ENCODE measurements at places on chromosomes 5 and 9.

DNA sequence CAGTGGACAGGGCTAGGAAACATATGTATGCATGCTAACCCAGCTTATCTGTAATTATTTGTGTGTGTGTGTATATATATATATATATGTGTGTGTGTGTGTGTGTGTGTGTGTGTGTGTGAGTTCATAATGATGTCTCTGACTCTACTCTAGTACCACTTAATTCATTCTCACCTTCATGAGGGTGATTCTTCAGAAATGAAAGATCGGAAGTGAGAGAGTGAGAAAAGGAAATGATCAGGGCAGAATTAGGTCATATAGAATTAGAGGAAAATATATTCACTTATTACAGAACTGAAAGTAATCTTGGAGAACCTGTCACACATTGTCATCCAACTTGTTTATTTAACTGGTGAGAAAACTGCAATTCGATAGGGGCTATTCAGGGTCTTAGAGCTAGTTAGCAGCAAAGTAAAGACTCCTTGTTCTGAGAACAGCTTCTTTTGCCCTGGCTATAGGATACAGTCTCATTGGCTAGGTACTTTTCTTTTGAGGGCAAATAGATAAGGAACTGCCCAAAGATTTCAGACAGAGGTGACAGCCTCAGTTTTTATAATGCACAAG is 58.8 kb downstream of the C9orf153 start:
- DNase-seq: no peak

DNA sequence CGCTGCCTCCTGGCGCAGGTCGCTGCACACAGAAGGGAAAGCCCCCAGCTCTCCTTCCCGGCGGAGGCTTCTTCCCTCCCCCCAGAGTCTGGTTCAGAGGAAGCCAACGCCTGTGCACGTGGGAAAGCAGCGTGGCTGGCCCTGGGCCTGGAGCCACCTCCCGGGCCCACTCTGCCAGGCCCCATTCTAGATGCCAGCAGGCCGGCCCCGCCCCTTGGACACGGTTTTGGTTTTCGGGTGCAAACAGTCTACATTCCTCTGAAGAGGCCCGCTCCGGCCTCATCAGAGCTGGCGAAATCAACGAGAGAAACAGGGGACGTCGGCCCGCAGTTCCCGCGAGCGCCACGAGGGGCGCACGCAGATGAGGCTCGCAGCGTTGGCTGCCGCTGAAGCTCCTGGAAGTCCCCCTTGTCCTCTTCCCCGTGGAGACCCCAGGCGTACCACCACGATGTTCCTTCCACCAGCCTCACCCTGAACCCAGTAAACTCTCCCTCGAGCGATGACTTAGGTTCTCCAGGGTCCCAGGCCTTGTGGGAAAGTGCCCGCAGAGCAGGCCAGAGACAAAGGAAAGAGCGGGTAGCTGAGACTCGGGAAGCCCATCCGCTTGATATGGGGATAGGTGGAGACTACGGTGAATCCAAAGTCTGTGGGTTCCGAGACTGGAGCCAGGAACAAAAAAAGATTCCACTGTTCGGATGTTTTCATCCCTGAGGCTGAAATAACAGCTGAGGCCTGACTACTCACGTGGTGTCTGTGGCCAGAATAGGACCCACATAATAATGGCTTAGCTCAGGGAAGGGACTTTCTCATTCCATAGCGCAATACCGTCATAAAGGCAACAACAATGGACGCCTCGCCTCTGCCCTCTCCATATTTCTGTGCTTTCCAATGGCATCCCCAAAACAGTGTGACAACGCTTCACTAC is 64.2 kb downstream of the KLF4 start:
- DNase-seq: peak; percentile 85

GRCh38 chr5:137753691-137754187 is 424 bp downstream of the HNRNPA0 start:
- DNase-seq: no peak

DNA sequence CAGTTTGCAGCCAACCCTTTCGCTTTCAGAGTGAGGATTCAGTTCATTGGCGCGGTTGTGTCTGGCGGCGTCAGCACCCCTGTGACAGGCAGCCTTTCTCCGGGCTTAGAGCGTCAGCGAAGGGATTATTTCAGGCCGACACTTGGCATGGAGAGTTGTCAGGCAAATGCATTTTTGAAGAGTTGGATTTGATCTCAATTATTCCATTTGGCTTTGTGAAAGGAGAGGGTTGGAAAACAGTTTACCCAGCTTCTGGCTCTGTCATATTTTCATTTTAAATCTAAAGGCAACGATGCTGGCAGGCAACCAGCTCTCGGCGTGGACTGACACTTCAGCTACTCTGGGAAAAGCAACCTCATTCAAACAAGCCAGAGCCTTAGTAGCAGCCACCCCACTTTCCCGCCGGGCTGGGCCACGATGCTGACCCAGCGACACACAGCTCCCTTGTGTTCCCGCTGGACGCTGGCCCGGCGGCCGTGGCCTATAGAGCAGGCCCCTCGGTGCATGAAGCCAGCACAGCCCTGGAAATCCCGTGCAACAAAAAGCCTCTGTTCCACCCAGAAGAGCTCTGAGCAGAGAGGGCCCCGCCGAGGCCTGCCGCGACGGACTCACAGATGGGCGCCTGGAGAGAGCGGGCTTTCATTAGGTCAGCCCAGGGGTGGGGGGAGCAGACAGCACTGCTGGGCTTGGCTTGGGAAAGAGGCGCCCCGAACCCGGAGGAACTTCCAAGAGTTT is 28.9 kb upstream of the LPCAT1 start:
- DNase-seq: no peak

GRCh38 chr9:97982683-97983588 is at the start of gene ANP32B:
Gene ANP32B, plus strand, starts transcription at chr9:97983341. Its CDS starts 215 bp downstream, at chr9:97983556.
- peak; percentile 84 for DNase-seq

DNA sequence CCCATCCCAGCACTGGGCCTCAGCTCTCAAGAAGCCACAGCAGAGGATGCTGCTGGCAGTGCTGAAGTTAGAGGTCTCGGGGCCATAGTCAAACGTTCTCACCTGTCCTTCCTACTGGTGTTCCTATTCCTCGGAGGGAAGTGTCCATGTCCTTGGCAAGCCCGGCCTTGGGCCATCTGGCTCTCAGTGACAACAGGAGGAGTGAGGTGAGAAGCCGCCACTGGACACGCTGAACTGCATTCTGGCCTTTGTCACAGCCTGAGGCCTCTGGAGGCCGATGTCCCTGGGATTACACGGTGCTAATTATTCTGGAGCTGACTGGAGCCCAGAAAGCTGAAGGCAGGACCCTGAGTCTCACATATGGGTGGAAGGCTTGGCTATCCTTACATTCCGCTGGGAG is 92.5 kb downstream of the OLFM1 start:
- DNase-seq: no peak

DNA sequence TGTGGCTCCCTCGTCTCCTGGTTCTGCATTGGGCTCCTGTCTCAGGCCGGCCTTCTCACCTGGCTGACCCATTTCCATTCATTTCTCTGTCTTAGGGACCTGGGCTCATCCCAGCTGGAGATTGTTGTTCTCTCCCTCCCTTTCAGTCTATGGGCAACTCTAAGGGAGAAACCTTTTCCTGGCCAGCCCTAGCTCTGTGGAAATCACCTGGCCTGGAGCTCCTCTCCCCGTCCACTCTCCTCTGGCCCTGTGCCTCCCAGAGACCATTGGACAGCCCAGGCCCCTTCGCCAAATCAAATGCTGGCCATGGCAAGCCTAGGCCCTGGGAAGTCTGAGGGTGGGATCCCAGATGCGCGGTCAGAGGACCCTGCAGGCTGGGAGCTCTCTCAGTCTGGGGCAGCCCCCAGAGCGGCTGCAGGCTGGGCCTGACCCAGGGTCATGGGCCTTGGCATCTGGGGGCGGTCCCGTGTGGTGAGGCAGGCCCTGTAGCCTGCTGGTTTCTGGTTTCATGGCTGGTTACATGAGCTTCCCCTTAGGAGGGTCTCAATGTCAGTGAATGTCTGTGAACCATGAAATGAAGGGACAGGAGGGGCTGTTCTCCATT is 253.5 kb downstream of the AOPEP start:
- DNase-seq: no peak

GRCh38 chr5:135443161-135443960 is 3.8 kb downstream of the DCANP1 start:
- DNase-seq: peak; percentile 24

Data from H9 (cell line).